ENCODE measurements at places on chromosomes 6 and 20. TPM values are rescaled to one million over a fixed set of nuclear protein-coding genes. Genes with fewer than 3 reads are reported as not detected.

GRCh38 chr6:151551223-151551857 is 57.5 kb downstream of the CCDC170 start:
- H3K36me3 ChIP-seq = no peaks in the 10 kb centered on the region
- H3K27ac ChIP-seq = no peak overlapping the region
- H3K4me1 ChIP-seq = no peaks in the 10 kb centered on the region
- no peaks in the 10 kb centered on the region for H3K27me3 ChIP-seq
- no peak overlapping the region for H3K4me3 ChIP-seq

DNA sequence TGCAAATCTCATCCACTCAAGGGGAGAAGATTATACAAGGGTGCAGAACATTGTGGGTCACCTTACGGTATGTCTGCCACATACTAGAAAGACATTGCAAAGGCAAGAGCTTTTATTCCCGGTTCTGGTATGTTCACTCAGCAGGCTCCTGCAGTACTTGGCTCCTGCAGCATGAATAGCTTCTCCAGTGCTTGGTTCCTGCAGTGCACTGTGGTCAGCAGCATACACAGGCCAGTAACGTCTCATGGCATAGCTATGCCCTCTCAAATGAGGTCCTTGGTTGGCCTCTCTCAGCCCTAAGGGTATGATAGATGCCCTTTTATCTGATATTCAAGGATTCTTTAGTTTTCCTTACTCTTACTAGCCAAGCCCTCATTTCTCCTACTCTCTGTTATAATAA is 12.6 kb downstream of the TCP11 start:
- no peaks in the 10 kb centered on the region for H3K36me3 ChIP-seq
- H3K27me3 ChIP-seq = no peaks in the 10 kb centered on the region
- no peak for DNase-seq
- H3K4me3 ChIP-seq = no peak overlapping the region
- H3K27ac ChIP-seq = no peak overlapping the region

DNA sequence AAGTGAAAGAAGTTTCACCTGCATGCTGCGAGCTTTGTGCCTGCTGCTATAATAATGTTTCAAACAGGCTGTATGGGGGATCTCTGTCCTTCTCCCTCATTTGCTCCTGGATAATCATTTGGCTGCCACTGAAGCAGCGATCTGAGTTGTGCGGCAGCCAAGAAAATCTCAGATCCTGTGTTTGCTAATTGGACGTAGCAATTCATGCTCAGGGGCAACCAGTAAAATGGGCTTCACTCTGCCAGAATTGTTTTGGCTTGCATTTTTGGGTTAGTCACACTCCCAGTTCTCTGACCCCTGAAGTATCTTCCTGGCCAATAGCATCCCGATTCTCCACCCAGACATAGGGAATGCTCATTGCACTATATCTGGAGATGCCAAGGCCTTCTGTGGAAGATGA is 13.7 kb upstream of the STXBP5 start:
- no peak for DNase-seq
- H3K27ac ChIP-seq = no peak overlapping the region
- no peaks in the 10 kb centered on the region for H3K36me3 ChIP-seq
- no peaks in the 10 kb centered on the region for H3K4me1 ChIP-seq

GRCh38 chr20:53510262-53510661 is 83.4 kb downstream of the ZNF217 start:
- no peak overlapping the region for H3K4me3 ChIP-seq
- H3K36me3 ChIP-seq = no peaks in the 10 kb centered on the region
- DNase-seq = no peak

- peaks cover 13% of the 10 kb centered on the region for H3K36me3 ChIP-seq
- no peak overlapping the region for H3K4me3 ChIP-seq
- H3K27ac ChIP-seq = peak overlapping the region; percentile 74
Measured at GRCh38 chr6:56490993-56491392, 151.7 kb downstream of the DST start.

PRSS35 gene
- total RNA-seq = 0.36 TPM

OR2B3 gene
- total RNA-seq = not detected

CLIC5 gene
- 1.8 TPM for total RNA-seq

TSHZ2 gene
- 17.6 TPM for total RNA-seq

Measured in sigmoid colon (tissue), 7 donors.